Right ventricle myocardium inferior (tissue), 1 donor: ENCODE measurements at places on chromosomes 7 and 10. TPM values are rescaled to one million over a fixed set of nuclear protein-coding genes. Genes with fewer than 3 reads are reported as not detected.

Gene OPN4
- total RNA-seq = 0.41 TPM

Gene HYAL4
- total RNA-seq = not detected

Gene CALHM1
- not detected for total RNA-seq

Gene JMJD1C
- 38.1 TPM for total RNA-seq

Gene TEX36
- not detected for total RNA-seq

Gene VGF
- total RNA-seq = not detected

Gene TAS2R4
- 0.14 TPM for total RNA-seq

Gene MALSU1
- 119 TPM for total RNA-seq
